NCI-H2171 treated with DMSO at 0.1 percent for 48 hours (cell line): ENCODE measurements at places on chromosomes 4 and X.

DNA sequence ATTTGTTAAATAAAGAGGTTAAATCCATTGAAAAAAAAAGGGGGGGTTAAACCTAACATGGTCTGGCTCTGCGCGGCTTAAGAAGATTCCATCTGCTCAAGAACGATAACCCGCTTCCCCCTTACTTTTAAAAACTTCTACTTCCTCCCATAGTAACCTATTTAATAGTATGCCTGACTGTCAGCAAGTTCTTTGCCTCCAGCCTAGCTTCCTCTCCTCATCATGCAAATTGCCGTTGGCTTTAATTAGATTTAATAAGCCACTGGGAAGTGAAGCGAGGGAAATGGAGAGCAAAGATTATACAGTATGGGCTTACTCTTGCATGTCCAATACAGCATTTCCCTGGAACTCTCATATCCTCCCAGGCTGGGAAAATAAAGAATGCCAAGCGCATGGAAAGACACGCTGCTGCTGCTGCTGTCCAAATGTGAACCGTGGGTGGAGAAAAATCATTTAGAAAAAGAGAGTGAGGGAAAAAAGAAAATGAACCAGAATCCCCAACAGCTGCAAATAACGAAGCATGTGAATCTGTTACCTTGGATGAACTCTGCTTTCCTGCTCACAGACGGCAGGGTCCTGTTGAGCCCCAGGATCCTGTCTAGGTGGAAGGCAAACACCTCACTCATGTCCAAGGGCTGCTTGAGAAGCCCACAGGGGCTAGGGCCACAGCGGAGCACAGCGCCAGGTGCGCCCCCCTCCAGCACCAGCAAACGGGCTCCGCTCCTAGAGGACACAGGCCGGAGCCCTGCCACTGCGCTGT, 2.7 kb downstream of the GASK1B start:
- DNase-seq: no peak

GRCh38 chr4:72473434-72473900, 95.6 kb downstream of the ADAMTS3 start:
- DNase-seq: no peak

DNA sequence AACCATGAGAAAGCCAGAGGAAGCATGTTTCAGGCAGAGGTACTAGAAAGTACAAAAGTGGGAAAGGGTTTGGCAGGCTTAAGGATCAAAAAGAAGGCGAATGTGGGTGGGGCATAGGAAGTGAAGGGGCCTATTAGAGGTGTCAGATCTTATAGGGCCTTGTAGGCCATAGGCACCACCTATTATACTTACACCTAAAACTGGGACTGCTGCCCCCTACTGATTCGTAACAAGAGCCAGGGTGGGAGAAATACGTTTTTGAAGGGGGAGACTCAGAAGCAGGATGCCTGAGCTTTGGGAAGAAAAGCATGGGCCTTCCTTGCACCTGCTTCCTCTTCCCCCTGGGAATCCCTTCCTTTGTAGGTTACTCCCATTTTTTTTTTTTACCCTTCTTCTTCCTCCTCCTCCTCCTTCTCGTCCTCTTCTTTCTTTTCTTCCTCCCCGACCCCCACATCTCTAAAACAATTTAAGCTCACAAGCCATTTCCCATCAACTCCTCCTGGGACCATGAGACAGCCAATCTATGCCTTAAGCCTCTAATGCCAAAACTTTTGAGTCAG, 40.7 kb upstream of the GPC3 start:
- no peak for DNase-seq

- no peak for DNase-seq
Measured at GRCh38 chr4:147325571-147325981, 155.3 kb upstream of the EDNRA start.

DNA sequence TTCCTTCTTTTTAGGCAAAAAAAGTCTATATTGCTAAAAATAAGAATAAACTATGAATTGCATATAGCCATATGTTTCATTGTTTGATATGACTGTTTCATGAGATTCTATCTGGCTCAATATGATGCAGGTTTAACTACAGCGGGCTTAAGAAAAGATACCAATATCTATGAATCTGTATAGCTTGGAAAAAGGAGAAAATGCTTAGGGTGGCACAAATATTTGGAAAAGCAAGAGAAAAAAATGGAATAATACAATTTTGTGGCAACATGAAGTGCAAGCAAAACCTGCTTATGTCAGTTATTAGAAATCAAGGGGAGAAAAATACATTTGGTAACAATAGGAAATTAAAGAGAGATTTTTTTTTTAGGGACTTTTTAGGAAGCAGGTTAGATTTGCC, 48.3 kb upstream of the NFKB1 start:
- no peak for DNase-seq

DNA sequence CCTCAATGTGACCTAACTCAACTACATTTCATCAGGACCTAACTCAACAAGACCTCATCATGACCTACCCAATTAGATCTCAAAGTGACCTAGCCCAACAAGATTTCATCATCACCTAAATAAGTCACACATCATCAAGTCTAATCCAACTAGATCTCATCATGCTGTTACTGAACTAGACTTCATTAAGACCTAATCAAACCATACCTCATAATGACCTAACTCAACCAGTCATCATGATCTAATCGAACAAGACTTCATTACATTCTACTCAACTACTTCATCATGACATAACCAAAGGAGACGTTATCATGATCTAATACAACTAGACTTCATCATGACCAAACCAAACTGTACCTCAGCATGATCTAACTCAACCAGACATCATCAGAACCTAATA, 82.8 kb downstream of the DHRSX start:
- DNase-seq: no peak

DNA sequence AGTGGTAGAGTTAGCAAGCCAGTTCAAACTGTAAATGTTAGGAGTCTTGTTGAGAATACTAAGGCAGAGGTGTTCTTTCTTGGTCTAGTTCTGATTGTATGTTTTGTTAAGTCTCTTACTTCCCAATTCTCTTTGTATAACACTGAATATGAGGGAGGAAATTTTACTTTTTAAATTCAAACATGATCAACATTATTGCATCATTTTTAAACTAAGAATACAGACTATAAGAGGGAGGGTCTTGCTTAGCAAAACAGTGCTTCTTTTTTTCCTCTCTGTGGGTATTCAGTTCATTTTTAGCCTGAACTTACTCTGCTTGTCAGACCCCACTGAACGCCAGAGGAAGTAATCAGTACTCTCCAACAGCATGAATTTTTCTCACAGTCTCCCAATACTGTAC, 198.0 kb downstream of the GABRG1 start:
- DNase-seq: no peak

DNA sequence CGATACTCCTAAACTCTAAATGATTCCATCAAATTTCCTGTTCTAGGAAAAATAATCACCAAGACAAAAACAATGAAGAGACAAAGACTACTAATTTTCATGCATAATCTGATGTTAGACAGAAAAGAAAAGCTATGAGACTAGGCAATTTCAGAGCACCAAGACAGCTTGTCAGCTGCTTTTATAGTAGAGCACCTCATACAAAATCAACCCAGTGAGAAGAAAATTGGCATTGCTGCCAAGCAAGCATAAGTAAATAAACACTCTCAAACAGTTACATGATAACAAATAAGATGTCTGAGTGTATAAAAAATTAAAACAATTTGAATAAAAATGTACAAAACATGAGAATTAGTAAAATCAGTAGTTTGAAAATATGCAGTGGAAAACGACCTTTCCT, 1544.6 kb downstream of the C4orf33 start:
- no peak for DNase-seq

DNA sequence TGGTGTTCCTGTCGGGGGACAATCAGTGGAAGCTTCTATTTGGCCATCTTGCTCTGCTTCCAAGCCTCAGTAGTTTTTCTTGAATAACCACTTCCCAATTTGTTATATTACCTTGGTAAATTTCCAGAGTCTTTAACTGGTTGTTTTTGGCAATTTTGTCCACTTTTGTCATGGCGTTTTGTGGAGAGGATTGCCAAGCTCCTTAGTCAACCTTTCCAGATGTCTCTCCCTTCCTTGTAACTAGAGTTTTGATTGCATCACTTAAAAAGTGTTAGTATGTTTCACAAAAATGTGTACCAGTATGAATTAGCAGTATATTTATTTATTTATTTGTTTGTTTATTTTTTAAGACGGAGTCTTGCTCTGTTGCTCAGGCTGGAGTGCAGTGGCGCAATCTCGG, 15.8 kb upstream of the UXT start:
- no peak for DNase-seq

- DNase-seq: no peak
Measured at GRCh38 chr4:69522554-69522953, 26.8 kb upstream of the UGT2B4 start.

GRCh38 chr4:43048570-43048969, 156.1 kb downstream of the GRXCR1 start:
- DNase-seq: no peak

DNA sequence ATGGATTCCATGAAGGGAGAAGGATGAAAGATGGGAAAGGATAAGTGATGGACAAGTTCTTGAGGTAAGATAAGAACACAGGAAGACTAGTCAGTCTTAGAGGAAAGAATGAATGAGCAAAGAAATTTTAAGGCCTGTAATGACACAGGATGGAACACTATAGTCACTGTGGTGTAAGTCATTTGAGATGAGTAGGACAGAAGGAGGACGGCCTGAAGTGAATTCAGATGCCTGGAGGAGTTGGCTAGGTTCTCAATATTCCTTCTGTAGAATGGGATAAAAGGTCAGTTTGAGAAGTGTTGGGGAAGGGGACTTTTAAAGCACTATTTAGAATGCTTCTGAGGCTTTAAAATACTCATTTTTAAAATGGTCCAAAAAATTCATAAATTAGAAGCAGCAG, 3.9 kb downstream of the MSMO1 start:
- DNase-seq: no peak

- no peak for DNase-seq
Measured at GRCh38 chrX:38571058-38571457, 9.7 kb downstream of the TSPAN7 start.

DNA sequence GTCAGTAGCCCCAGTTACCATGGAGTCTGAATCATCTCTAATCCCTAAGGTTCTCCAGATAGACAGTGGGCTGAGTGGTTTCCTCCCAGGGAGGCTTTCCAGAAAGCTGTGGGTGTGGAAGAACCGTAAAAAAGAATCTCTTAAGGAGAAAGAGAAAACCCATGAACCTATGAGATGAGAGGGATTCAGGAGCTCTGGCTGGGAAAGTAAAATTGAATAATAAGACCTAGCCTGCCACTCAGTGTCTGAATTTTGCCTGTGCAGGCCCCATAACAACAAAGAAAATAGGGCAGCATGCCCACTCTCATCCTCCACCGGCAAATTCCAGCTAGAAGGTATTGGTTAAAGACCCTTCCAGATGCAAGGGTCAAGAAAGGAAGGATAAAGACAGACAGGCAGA, 16.9 kb downstream of the AWAT2 start:
- peak; percentile 27 for DNase-seq

- DNase-seq: no peak
Measured at GRCh38 chr4:93444860-93445259, 383.7 kb upstream of the ATOH1 start.

DNA sequence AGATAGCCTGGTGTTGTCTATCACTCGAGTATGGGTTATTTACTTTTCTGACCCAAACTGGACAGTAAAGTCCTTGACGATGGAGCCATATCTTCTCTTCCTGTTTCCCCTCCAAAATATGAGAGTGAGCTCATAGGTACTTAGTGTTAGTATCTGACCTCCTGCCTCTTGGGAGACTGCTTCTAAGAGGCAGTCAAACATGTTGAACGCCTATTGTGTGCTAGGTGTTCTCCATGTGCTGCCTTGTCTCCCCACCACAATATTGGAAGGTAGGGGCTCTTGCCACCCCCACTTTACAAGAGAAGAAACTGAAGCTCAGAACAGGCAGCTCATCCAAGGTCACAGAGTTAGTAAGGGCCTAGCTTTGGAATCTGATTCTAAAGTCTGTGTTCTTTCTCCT, 8.3 kb downstream of the EFNB1 start:
- no peak for DNase-seq

DNA sequence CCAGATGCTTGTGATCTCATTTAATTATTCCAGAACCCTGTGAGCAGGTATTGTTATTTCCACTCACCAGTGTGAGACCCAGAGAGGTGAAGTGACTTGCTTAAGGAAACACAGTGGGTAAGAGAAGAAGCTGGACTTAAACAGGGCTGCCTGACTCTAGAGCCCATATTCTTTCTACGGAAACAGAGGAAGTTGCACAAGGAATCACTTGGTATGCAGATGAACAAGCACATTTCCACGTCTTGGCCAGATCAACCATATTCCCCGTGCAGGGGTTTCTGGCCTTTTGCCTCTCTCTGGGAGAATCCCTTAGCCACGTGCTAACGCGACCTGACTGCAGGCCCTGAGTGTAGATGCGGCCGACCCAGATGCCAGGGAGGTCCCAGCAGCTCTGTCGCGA, 195.5 kb upstream of the ATP6AP2 start:
- no peak for DNase-seq

GRCh38 chr4:960636-961350, 12.6 kb downstream of the DGKQ start:
- no peak for DNase-seq

DNA sequence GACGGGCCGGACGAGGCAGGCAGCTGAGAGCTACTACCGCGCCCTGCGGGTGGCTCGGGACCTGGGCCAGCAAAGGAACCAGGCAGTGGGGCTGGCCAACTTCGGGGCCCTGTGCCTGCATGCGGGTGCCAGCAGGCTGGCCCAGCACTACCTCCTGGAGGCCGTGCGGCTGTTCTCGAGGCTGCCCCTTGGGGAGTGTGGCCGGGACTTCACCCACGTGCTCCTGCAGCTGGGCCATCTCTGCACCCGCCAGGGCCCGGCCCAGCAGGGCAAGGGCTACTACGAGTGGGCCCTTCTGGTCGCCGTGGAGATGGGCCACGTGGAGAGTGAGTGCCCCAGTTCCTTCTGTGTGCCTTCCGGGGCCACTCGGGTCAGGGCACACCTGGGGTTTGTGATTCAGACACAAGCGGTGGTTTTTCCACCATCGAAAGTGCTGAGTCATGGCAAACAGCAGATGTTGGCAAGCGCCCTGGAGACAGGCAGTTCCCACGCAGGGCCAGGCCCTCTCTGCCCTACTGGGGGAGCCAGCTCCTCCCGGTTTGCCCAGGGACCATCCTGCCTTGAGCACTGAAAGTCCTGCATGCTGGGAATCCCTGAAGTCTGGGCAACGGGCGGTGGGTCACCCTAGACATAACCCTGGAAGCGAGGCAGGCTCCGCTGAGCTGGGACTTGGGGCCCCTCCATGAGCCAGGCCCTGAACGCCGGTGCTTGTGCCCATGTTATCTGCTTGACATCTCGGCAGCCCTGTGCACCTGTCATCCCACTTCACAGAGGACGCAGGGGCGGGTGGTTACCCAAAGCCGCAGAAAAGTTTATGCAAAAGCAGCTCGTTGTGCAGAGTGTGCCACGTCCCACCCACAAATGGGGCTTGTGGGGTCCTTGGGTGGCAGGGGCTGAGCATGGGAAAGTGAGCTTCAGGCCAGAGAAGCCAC, 29.5 kb downstream of the SH3TC1 start:
- peak; percentile 18 for DNase-seq

- no peak for DNase-seq
Measured at GRCh38 chr4:13089659-13089998, 394.5 kb downstream of the RAB28 start.

DNA sequence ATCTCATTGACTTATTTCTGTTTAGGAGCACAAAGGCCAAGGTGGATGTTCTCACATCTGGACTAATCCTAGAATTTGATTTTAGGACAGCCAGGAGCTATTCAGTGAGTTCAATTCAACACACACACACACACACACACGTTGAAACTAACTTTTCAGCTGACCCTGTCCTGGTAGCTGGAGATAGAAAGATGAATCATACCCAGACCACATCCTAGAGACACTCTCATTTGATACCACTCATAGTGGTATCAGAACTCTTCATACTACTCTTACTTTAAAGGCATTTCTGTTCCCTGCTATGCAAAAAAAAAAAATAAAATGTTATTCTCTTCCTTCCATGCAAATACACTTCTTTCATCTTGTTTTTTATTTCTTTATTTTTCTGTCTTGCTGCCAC, 36.7 kb downstream of the KLF8 start:
- no peak for DNase-seq
